ENCODE measurements at places on chromosomes 12 and 14.

DNA sequence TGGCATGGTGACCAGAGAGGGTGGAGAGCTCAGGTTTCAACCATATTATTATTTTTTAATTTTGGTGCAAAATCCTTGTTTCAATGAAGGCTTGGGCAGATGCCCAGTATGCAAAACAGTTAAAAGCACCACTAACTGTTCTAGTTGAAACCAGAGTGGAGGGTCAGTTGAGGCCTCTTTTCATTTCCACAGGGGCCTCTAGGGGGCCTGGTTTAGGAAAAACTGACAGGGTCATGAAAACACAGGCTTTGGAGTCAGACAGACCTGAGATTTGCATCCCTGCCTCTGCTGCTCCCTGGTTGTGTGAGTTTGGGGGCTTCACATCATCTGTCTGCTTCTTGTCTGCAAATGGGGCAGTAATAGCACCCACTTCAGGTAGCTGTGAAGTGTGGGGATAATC is 3.3 kb upstream of the RPH3A start:
- DNase-seq = no peak

GRCh38 chr12:92696216-92696615 is 6.6 kb upstream of the PLEKHG7 start:
- DNase-seq = no peak

DNA sequence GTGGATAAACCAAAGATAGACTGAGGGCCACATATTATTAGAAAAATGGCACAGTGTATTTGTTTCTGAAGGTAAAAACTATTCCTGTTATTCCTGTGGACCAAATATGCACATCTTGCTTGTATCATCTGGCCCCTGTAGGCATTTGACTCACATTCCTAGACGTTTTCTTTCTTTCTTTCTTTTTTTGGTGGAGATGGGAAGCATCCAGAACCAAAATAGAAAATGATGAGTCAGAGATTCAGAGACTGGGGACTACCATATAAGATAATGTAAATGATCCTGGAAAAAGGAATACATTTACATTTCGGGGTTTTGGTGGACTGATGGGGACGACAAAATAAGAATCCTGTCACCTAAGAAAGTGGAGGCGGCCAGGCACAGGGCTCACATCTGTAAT is 24.2 kb downstream of the TRIM9 start:
- no peak for DNase-seq

- no peak for DNase-seq
These were observed 181.1 kb upstream of the STXBP6 start for GRCh38 chr14:25231004-25231403.

- no peak for DNase-seq
These were observed 129.6 kb downstream of the LMNTD1 start for GRCh38 chr12:25423355-25424050.

DNA sequence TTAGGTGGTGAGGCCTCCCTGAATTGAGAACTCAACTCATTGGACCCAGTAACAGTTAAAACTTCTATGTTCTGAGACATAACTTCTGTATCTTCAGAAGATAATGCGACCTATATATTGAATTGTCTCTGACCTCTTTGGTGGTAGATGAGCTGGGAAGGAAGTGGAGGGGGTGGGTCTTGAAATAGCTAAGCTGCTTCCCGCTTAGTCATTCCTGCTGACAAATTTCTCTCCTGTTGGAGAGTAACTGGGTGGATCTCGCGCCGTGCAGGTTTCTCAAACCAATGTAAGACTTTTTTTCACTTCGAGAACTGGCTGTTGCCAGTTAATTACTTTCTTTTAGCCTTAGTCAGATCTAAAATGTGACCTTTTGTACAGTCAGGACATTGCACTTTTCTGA is 100.8 kb downstream of the PPHLN1 start:
- peak; percentile 22 for DNase-seq

GRCh38 chr14:38839694-38840365 is 263.2 kb downstream of the SEC23A start:
- DNase-seq = no peak

DNA sequence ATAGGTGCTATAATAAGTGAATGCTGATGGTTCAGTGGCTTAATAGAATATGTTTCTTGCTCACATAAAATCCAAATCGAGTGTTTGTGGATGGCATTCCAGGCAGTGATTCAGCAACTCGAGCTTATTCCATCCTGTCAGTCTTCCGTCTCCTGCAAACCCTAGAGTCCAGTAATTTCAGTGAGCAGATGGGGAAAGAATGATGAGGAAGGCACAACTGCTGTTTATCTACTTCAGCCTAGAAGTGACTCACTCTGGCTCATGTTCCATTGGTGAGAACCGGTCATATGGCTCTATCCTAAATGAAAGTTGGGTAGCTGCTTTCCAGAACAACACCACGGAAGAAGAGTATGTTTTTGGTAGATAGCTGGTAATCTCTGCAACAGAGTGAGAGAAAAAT is 421.8 kb upstream of the PDE3A start:
- DNase-seq = no peak

- DNase-seq = no peak
These were observed 33.8 kb upstream of the ATP2B1 start for GRCh38 chr12:89742337-89743022.

DNA sequence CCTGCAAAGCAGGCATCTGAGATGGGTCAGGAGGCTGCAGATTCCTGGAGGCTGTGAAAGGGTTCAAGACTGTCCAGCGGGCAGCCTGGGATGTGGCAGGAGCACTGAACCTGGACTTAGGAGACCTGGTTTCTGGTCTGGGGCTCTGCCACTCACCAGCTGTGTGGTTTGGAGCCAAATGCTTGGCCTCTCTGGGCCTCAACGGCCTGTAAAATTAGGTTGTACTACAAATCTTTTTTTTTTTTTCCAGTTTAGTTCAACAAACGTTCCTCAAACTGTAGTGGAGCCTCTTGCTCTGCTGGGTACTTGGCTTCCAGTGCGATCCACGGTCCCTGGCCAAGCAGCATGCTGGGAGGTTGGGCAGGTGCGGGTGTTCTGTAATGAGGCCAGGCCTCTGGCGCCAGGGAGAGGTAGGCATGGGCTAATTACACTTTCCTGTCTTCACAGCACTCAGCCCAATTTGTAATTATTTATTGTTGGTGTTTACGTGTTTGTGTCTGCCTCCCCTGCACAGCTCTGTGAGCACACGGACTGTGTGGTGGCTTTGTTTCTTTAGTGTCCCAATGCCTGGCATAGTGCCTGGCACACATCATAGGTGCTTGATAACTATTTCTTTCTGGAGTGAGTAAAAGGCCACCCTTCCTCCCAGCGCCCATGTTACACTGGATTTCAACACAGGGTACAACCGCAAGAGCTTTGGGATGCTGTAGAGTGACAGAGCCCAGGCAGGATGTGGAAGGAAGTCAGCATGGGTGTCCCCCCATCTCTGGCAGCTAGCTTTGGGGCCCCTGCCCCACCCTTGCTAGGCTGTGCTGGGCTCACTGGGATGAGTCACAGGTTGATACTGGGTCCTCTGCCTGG is 5.8 kb upstream of the KRT80 start:
- peak; percentile 61 for DNase-seq

DNA sequence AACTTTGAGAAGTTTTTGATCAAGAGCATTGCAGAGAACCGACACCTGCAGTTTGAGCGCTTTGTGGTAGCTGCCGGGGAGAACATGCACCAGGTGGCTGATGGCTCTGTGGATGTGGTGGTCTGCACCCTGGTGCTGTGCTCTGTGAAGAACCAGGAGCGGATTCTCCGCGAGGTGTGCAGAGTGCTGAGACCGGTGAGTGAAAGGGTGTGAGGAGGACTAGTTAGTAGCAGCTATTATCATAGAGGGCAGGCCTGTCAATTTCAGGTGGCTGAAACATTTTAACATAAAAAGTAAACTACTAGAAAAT is 27.0 kb upstream of the HIGD1C start:
- no peak for DNase-seq

- DNase-seq = peak; percentile 64
These were observed 101.2 kb downstream of the EEA1 start for GRCh38 chr12:92827836-92828431.

Data from suppressor macrophage treated with lipopolysaccharide for 1 hour (primary cell).